ENCODE measurements at places on chromosomes 6 and 20.
A peak's percentile ranks its signal among the peaks of the same experiment; 100 is the strongest.

GRCh38 chr6:2843138-2843740 lies 1.6 kb upstream of the SERPINB1 start:
- no peaks in the 10 kb centered on the region for H3K27me3 ChIP-seq
- peaks cover 33% of the 10 kb centered on the region for H3K4me1 ChIP-seq
- DNase-seq: no peak
- no peak overlapping the region for H3K4me3 ChIP-seq
- H3K27ac ChIP-seq: no peak overlapping the region

- no peaks in the 10 kb centered on the region for H3K27me3 ChIP-seq
- no peaks in the 10 kb centered on the region for H3K4me1 ChIP-seq
- DNase-seq: no peak
- H3K27ac ChIP-seq: no peak overlapping the region
Measured at GRCh38 chr20:43567477-43567876, 8.7 kb downstream of the SGK2 start.

GRCh38 chr6:4017834-4018170 lies 61.1 kb downstream of the FAM217A start:
- no peaks in the 10 kb centered on the region for H3K27me3 ChIP-seq
- DNase-seq: no peak
- peak overlapping the region; percentile 62 for H3K4me3 ChIP-seq
- peak overlapping the region; percentile 84 for H3K27ac ChIP-seq

- H3K4me1 ChIP-seq: peaks cover 7% of the 10 kb centered on the region
- no peak for DNase-seq
Measured at GRCh38 chr6:37050045-37050853, 44.8 kb downstream of the FGD2 start.

GRCh38 chr20:9740486-9740885 lies 98.4 kb downstream of the PAK5 start:
- no peaks in the 10 kb centered on the region for H3K36me3 ChIP-seq
- H3K4me1 ChIP-seq: no peaks in the 10 kb centered on the region
- H3K27me3 ChIP-seq: no peaks in the 10 kb centered on the region
- no peak overlapping the region for H3K27ac ChIP-seq
- H3K4me3 ChIP-seq: no peak overlapping the region
- no peak for DNase-seq

All from RWPE2 (cell line).